CMK (cell line): ENCODE measurements at places on chromosomes 2 and 18.

GRCh38 chr2:222291485-222291841 lies 7.3 kb downstream of the PAX3 start:
- DNase-seq: no peak

DNA sequence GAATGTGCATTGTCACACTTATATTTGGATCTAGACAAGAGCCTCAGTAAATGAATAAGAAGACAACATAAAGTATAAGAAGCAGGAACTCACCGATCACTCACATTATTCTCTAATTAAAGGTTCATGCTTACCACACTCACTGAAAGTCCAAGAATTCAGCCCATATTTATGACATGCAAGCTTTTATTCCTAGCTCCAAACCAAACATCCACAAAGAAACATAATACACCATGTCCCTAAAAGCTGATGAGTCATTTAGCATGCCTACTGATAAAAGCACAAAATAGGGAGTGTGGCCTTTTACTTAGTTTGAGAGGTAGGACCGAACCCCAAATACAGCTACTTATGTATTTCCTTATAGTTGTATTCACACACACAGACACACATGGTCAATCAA lies 1094.6 kb upstream of the CDH2 start:
- no peak for DNase-seq

GRCh38 chr18:63140038-63140450 lies 179.5 kb downstream of the BCL2 start:
- no peak for DNase-seq

- no peak for DNase-seq
Measured at GRCh38 chr18:22186484-22186971, 17.1 kb downstream of the GATA6 start.

DNA sequence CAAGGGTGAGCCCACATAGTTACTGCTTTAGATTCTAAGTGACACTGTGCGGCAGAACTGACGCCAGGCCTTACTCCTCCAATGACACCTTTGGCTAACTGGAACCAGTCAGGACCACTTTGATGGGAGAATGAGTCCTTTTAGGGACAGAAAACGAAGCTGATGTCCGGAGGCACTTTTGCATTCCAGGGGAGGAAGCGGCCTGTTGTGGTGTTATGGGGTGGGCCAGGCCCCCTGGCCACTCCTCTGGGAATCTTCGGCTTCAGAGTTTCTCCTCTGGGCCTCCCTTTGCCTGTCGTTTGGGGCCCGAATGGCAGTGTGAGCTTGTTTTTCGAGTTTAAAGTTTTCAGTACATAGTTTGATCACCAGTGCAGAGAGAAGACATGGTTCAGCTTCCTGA lies 65.9 kb downstream of the MBP start:
- DNase-seq: no peak

DNA sequence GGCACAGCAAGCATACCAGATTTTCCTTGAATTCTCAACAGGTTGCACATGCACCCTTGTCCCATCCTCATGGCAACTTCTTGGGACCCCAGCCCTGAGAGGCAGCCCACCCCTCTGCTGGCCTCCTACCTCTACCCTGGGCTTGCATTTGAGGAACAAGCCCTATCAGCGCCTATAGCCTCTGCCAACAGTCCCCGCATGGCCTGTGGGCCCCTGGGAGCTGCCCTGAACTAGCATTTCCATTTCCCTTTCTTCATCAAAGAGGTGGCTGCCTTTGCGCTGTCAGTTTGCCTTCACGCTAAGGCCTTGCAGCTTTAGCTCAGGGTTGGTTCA lies 5.4 kb upstream of the ZAP70 start:
- DNase-seq: no peak

- DNase-seq: no peak
Measured at GRCh38 chr2:207164006-207164831, 1.5 kb downstream of the KLF7 start.

DNA sequence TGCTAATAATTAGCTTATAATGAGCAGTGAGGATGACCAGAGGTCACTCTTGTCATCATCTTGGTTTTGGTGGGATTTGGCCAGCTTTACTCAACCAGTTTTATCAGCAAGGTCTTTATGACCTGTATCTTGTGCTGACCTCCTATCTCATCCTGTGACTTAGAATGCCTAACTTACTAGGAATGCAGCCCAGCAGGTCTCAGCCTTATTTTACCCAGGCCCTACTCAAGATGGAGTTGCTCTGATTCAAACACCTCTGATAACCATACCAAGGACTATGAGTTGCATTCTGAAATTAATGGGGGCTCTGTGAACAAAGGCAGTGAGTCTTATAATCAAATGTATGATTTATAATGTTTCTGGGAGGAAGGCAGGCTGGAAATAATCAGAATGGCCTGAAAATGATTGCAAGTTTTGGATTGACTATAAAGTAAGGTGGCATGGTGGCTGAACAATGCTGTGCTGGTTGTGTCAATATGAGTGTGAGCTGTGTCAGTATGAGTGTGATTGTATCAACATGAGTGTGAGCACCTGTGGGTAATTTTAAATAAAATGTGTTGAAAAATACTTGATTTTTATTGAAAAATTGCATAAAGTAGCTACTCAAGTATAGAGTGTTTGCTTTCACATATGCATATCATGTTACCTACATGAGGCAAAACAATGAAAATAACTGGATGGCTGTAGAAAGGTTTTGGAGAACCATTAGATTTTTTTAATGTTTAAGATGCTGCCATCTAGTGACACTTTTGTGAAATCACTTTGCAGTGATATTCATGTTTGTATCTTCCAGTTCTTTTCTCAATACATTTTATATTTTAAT lies 103.0 kb downstream of the KYNU start:
- no peak for DNase-seq

DNA sequence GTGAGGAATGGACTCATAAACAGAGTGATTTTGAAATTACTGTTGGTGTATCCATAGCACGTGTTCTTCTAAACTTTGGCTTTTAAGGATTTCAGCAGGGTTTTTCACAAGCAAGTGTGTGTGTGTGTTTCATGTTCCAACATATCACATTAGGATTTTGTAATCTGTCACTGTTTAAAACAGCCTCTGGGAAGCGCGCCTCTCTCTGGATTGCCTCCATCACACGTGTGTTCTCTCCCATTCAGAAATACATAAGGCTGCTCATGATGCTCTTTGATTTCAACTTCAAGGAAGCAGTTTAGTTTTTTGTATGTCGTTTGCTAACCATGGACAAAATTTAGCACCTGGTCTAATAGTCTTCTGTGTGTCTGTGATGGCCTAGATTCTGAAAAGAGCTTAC lies 370.4 kb downstream of the MTX2 start:
- DNase-seq: no peak

DNA sequence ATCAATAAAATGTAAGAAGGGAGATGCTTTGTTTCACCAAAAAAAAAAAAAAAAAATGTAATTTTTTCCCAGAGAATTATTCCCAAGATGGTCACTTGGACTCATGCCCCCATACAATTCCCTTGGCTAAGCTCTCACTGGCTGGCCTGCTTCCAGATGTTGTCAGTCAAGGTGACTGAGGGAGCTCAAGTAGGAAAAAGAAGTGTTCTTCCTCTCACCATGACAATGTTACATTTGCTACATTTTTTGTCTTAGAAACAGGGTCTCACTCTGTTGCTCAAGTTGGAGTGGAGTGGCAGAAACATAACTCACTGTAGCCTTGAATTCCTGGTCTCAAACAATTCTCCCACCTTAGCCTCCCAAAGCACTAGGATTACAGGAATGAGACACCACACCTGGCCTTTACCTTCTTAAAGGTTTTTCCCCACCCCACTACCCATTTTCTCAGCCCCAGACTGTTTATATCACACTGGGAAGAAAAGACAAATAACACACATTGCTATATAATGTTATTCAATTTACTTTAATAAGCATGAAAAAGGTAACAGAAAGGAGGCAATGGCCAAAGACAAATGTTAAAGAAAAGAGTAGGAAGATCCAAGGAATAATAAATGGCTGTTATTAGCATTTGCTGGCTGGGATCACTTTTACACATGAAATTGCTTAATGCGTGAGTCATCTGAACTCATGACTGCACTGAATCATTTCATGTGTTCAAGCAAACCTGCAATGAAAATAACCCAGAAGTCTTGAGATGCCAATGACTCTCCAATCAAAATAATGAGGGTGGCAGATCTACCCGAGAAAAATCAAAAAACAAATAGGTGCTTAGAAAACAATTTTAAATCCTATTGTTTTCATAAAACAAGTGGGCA lies 45.2 kb downstream of the ACVR1 start:
- DNase-seq: no peak

DNA sequence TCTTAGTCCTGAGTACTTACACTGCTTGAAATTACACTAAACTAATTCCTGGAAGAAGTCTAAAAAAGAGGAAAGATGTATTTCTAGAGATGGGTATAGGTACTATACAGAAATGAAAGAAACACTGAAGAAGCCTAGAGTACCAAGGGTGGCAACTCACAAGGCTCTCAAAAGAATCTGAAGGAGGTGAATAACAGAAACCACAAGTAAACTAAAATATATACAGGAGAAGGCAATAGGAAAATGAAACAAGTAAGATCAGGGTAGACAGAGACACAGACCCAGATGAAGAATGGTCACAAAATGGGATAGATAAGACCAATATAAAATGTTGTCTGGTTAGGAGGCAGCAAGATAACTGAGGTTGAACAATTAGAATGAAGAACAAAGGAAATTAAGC lies 59.9 kb downstream of the USP37 start:
- DNase-seq: no peak

GRCh38 chr2:205216580-205216979 lies 465.7 kb upstream of the NRP2 start:
- no peak for DNase-seq

GRCh38 chr2:235460548-235461047 lies 33.2 kb upstream of the AGAP1 start:
- peak; percentile 71 for DNase-seq

DNA sequence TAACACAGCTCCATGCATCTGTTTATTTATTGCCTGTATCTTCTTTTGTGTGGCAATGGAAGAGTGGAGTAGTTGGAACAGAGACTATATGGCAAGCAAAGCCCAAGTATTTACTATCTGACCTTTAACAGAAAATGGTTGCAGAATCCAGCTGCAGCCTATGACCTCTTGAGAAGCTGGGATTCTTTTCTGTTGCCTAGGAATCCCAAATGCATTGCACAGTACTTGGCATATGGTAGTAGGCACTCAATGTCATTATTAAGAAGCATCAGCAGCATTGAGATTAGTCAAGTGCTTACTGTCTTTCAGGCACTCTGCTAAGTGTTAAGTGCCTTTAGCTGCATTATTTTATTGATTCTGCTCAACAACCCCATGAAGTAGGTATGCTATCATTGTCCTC lies 331.6 kb downstream of the CCDC85A start:
- no peak for DNase-seq

DNA sequence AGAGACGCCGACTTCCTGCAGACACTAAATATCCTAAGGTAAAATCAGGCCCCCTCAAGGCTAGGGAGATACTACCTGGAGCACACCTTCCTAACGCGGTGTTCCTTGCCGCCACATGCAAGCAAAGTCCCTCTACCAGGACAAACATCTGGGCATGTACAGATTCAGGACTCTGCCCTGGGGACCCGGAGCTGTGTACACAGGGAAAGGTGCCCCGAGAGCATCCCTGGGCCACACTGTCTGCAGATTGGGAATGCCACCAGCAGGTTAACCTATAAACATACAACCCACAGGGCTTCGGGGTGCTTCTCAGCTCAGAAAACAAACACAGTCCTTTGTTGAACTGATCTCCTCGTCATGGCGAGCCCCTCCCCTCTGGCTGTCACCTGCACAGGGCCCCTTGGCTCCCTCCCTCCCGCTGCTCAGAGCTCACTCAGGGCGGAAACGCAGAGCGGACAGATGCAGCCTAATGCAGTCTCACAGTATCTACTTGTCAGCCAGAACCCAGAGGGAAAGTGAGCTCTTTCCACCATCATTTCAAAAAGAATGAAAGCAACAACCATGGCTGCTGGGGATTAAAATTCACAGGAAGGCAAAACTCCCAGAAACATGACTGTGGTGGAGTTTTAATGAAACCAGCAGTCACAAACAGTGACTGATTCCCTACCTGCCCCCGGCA lies 218.8 kb downstream of the HDAC4 start:
- DNase-seq: no peak

DNA sequence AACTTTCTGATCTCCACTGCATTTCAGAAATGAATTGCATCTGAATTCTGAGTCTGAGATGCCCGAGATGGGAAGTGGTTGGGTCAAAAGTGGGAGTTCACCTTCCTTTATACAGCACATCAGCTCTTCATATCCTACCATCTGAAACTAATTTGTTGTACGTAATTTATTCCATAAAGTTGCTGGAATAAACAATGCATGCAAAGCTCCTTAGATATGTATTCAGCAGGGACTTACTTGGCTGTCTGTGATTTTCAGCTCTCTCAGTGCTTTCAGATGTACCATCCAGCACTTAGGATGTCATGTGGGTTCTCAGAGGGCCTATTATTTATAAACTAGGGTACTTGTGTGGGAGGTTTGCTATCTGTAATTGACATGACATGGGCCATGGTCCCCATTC lies 46.9 kb upstream of the EFEMP1 start:
- DNase-seq: no peak

DNA sequence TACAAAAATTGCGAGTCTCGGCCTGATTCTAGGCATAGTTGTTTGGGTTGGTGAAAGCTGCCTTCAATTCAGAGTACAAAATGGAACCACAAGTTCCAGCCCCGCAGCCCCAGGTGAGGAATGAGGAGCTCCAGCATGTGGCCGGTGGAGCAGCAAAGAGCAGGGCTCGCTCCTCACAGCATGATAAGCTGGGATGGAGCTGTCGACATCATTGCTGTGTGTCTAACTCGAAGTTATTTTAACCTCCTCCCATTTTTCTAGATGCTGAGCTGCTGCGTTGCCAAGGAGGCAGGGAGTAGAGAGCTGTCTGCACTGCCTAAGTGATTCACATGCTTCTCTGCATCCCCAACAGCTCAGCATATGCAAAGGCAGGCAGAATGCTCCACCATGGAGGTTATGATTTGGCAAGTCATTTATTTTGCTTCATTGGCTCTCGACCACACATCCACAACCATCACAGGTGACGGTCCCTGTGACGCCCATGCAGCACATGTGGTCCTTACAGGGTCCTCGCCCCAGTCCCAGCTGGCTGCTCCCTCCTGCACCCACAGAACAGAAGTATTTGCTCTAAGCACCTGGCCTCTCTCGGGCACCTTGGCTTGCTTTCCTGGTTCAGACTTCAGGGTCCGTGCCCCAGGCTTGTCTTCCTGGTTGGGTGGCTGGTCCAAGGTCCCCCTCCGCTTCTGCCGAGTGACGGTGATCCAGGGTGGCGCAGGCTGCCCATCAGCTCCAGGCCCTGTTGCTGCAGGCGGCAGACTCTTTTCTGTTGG lies 66.0 kb upstream of the MGAT4A start:
- DNase-seq: no peak

- no peak for DNase-seq
Measured at GRCh38 chr2:120531863-120532600, 186.1 kb downstream of the INHBB start.

GRCh38 chr18:74498712-74499627 lies 2.8 kb downstream of the CNDP2 start:
- peak; percentile 36 for DNase-seq

GRCh38 chr2:14524803-14525080 lies 107.8 kb upstream of the LRATD1 start:
- DNase-seq: no peak

GRCh38 chr2:133411857-133412256 lies 156.4 kb downstream of the NCKAP5 start:
- no peak for DNase-seq
